Cortex of kidney (tissue), 1 donor: ENCODE measurements at places on chromosomes 11 and 22.

DNA sequence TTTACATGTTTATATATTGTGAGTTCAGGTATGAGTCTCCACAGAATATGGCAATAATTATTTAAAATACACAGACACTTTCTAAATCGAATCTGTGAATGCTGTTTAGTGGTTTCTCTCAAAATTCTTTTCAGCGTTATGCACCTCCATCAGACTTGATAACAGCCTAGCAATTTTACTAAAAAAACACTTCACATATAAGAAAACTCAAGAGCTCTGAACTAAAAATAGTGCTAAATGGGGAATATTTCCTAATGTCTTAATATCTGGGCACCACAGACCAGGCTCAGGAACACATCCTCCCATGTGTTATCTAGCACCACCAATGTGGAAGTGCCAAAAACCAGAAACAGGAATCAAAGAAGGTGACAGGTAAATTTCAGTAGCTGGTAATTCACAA lies 47.9 kb downstream of the ARHGAP32 start:
- no peak for DNase-seq

DNA sequence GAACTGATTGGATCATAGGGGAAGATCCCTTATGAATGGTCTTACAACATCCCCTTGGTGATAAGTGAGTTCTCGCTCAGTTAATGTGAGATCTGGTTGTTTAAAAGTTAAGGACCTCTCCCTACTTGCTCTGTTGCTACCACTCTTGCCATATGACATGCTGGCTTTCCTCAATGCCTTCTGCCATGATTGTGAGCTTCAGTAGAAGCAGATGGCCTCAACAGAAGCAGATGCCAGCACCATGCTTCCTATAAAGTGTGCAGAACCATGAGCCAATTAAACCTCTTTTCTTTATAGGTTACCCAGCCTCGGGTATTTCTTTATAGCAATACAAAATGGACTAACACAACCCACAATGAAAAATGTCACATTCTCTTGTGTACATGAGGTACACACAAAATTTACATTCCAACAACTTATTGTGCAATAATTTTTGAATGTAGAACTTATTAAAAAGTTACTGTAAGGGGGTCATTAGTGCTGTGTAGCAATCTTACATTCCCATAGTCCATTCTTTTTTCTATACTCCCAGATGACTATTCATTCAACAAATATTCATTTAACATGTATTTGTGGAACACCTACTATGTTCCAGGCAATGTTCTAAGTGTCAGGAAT lies 10.3 kb downstream of the CYP2R1 start:
- DNase-seq = no peak

GRCh38 chr11:110479108-110480101 lies 49.7 kb downstream of the FDX1 start:
- no peak for DNase-seq

GRCh38 chr11:108786281-108786990 lies 121.6 kb downstream of the DDX10 start:
- no peak for DNase-seq

GRCh38 chr11:8671651-8672062 lies 10.8 kb downstream of the TRIM66 start:
- no peak for DNase-seq

DNA sequence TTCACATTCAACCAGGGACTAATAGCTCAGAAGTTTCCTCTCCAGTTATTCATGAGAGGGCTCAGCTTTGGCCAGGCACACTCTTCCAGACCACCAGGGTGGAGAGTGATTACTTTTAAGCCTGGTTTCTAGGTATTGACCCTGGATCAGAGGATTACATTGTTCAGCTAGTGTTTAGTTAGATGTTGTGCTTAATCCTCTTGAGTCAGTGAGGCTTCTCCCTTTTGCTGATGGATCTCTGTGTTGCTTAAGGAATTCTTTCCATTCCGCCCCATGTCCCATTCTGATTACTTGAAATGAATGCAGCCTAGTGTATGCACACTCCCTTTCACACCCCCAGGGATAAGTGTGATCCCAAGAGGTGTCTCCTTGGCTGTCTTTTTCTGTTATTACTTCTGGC lies 271.7 kb upstream of the ANO5 start:
- DNase-seq = no peak

GRCh38 chr22:45627489-45628233 lies 44.0 kb upstream of the ATXN10 start:
- no peak for DNase-seq

GRCh38 chr11:17218403-17218802 lies 10.6 kb upstream of the PIK3C2A start:
- DNase-seq = no peak

DNA sequence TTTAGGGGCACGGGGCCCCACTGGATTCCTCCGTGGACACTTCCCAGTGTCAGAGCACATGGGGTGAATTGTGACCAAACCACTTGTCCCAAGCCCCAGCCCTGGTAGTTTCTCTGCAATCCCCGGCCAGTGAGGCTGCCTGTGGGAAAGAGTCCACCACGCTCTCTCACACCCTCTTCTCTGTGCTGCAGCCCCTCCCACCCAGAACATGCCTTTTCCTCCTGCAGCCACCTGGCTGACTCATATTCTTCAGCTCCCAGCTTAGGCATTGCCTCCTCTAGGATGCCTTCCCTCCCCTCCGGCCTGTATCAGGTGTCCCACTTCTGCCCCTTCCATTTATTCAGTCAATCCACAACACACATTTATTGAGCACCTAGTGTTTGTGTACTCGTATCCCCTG lies 5.4 kb upstream of the RPS6KB2 start:
- DNase-seq = no peak

DNA sequence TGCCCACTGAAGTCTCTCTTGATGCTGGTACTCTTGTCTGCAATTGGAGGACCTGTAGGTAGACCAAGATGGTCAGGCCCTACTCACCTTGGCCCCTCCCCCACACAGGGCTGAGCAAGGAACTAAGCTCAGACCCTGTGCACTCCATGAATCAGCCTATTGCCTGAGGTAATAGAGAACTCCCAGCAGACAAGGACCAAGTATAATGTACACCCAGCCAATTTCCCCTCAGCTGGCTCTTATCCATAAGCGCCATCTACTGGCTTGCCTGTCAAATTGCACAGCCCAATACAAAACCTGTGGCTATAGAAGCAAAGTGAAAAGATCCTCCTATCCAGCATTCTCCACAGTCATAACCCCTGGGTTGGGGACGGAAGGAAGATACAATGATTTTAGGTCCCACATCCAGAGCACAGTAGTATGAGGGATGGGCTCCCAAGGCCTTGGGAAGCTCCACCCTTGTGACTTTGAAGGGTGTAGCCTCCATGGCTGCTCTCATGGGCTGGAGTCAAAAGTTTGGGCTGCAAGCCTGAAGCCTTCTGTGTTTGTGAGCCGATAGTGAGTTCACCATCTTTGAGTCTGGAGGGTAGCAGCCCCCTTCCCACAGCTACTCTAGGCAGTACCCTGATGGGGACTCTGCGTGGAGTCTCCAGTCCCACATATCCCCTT lies 56.0 kb downstream of the GLYATL2 start:
- DNase-seq = no peak

- no peak for DNase-seq
These were observed 30.7 kb downstream of the PDE2A start for GRCh38 chr11:72643547-72643946.

DNA sequence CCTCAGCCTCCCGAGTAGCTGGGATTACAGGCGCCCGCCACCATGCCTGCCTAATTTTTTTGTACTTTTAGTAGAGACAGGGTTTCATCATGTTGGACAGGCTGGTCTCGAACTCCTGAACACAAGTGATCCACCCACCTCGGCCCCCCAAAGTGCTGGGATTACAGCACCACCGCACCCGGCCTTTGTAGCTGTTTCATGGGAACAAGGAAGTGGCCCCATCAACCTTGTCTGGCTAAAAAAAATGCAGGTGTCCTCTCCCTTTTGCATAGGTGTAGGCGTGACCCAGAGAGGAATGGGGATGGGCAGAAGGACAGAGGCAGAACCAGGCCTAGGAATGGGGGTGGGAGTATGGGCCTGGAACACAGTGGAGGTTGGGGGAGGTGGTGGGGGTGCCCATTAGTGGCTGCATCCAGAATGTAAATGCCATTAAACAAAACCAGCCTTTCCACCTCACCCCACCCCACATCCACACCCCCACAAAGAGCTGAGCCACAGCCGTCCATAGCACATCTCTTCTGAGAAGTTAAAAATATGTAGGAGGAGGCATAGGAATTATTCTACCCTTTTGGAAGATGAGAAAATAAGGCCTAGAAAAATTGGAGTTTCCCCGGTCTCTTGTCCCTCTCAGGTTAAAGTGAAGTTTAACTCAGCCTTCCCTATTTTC lies 22.8 kb upstream of the SCGB1A1 start:
- DNase-seq = no peak

GRCh38 chr11:125932301-125932700 lies 13.5 kb upstream of the VSIG10L2 start:
- no peak for DNase-seq

GRCh38 chr11:73760135-73760678 lies 667 bp downstream of the RAB6A start:
- no peak for DNase-seq

DNA sequence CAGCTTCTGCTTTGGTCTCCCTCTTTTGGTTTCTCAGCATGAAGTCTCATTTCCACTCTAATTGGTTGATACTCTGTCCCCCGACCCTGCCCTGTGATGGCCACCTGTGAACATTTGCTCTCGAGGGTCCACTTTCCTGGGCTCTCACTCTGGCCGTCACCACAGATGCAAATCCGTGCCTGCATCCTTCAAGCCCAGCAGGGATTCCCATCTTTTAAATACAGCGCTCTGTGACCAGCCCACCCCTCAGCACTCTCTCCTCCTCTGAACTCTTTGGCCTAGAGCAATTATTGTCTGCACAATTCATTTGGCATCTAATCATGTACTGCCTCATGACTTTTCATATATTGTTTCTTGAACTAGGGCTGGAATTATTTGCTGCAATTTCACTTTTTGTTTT lies 26.0 kb downstream of the PKNOX2 start:
- no peak for DNase-seq

GRCh38 chr22:45291931-45292290 lies 7.2 kb downstream of the UPK3A start:
- no peak for DNase-seq

DNA sequence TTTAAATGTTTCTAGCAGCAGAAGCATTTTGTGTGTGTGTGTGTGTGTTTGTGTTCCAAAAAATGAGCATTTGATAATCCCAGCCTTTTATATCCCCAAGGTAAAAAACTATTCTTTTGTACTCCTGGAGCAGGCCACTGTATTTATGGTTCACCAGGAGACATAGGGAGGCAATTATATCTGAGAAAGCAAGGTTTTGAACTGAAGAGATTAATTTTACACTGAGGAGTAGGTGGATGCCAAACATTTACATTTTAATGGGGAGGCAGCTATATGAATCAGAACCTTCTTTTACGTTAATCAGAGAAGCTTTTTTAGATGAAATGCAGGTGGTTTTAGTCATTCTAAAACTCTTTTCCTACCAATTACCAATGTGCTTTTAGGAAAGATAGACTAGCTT lies 1374.0 kb upstream of the TENM4 start:
- no peak for DNase-seq
